Posterior cingulate gyrus (tissue), 11 donors: ENCODE measurements at places on chromosomes 13 and 19.

- DNase-seq: no peak
Measured at GRCh38 chr13:50940509-50940908, 30.9 kb downstream of the RNASEH2B start.

- no peak for DNase-seq
Measured at GRCh38 chr13:30319130-30319529, 11.8 kb upstream of the KATNAL1 start.

- DNase-seq: no peak
Measured at GRCh38 chr19:41376998-41377365, 649 bp downstream of the TMEM91 start.

- no peak for DNase-seq
Measured at GRCh38 chr19:32316034-32316433, 29.4 kb upstream of the ZNF507 start.

- DNase-seq: no peak
Measured at GRCh38 chr19:41159881-41160280, 33.1 kb upstream of the CYP2S1 start.

- DNase-seq: no peak
Measured at GRCh38 chr13:24214528-24214927, 54.0 kb downstream of the SPATA13 start.

DNA sequence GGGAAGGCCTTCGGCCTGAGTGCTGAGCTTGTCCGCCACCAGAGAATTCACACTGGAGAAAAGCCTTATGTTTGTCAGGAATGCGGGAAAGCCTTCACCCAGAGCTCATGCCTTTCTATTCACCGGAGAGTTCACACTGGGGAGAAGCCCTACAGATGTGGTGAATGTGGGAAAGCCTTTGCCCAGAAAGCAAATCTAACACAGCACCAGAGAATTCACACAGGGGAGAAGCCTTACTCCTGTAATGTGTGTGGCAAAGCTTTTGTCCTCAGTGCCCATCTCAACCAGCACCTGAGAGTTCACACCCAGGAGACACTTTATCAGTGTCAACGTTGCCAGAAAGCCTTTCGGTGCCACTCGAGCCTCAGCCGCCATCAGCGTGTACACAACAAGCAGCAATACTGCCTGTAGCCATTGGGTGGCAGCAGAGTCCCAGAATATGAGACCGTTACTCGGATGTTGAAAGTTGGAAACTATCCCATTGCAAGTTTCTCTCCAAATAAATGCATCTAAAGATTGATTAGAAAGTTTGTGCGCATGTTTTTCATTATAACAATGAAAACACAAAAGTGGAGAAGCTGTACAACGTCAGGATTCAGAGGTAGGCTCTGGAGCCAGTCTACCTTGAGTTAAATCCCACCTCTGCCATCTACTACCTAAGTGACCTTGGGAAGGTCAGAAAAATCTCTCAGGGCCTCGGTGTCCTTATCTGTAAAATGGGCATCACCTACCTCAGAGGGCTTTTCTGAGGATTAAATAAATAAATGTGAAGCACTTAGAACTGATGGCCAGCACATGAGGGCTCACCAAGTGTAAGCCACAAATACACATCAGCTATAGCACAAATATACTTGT is 21.1 kb downstream of the ZNF473 start:
- peak; percentile 91 for DNase-seq

DNA sequence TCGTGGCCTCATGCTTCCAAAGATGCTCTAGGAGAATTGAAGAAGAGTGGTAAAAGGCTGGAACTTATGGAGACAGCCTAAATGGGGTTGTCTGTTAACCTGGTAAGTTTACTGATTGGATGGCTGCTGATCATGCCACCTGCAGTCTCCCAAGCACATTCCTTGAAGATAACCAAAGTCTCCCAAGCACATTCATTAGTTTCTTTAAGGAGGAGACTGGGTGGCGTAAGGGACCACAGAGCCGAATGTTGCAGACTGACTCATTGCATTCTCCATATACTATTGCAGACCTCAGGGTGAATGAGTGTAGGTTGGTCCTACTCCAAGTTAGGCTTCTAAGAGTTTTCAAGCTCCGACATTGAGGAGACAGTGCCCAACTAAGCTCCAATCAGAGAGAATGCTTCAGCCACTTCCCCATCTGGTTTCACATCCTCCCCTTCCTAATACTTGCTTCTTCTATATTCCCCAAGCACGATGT is at the start of gene IGFL3:
TSS of gene IGFL3 (minus strand) at position 51 of the 478 bp plus-strand sequence. CDS start at position 12, 39 bp downstream.
- no peak for DNase-seq

DNA sequence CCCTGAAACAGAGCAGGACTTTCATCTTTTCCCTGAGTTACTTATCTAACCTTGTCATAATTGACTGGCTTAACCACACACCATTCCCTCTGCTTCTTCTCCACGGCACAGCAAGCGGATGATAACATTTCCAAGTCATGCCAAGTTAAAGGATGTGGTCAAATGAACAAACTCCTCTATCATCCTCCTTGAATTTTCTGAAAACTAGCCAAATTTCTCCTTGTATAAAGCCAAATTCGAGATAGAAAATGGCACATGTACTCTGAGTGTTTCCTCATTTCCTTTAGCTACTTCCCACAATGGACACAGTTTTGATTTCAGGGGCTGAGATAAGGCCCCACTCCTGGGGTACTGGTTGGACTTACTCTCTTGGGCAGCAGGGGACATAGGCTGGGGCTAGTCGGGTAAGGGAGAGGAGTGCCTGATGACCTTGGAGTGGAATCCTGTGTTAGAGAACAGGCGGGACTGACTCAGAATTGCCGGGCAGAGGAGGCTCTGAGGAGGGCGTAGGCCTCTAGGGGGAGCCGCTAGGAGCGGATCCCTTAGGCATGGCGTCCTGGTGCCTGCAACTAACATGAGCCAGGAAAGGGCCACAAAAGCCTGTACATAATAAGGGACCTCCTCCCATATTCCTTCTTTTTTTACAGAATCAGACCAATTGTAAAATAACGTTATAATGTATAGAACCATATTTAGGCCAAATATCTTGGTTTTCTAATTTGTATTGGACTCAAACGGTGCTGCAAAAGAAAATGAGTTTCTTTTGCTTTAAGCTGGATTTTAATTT is 20.3 kb upstream of the TMTC4 start:
- DNase-seq: peak; percentile 37

GRCh38 chr13:89113744-89114143 is 1442.6 kb downstream of the SLITRK5 start:
- no peak for DNase-seq

DNA sequence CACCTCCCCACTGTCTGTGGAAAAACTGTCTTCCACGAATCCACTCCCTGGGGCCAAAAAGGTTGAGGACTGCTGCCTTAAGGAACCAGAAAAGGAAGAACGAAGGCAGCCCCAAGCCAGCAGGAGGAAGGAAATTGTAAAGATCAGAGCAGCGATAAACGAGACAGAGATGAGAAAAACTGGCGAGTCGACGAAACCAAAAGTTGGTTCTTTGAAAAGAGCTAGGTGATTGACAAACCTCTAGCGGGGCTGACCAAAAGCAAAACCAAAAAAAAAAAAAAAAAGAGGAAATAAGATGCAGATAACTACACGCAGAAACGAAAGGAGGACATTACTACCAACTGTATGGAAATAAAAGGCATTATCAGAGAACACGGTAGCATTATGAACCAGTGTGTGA is 76.9 kb downstream of the GADD45B start:
- no peak for DNase-seq

DNA sequence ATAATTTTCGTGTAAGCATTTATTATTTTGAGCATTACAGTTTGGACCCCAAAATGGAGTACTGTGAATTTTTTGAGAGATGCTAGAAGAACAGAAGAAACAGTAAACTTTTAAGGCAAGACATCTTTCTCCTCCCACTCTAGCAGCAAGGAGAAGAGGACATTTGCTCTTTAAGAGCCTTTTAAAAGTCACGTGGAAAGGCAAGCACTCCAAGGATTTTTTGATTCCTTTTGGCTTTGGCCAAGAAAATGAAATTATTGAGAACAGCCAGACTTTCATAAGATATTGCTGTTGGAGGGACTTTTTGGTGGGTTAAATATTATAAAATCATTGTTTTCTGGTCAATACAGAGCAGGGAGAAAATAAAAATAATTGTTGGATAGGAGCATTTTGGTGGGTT is 110.0 kb downstream of the RGCC start:
- DNase-seq: no peak

GRCh38 chr13:72561791-72562190 is 165.6 kb downstream of the MZT1 start:
- DNase-seq: no peak

DNA sequence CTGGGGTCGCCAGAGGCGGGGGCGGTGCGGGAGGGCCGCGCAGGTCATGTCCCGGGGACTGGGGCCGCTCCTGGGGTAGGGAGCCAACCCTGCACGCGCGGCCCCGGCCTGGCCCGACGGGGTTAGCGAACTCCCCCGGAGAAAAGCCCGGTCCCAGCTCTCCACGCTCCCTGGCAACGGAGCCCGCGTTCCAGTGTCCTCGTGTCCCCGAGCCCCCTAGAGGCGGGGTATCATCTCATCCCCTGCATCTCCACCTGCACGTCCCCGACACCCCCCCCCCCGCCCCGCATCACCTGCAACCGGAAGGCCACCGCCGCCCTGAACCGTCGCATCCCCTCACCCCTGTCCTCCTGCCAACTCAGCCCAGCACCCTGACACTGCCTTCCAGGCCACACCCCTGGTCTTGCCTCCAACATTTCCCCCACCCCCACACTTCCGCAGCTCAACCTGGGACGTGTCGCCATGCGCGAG is 2.7 kb downstream of the WDR88 start:
- peak; percentile 64 for DNase-seq

DNA sequence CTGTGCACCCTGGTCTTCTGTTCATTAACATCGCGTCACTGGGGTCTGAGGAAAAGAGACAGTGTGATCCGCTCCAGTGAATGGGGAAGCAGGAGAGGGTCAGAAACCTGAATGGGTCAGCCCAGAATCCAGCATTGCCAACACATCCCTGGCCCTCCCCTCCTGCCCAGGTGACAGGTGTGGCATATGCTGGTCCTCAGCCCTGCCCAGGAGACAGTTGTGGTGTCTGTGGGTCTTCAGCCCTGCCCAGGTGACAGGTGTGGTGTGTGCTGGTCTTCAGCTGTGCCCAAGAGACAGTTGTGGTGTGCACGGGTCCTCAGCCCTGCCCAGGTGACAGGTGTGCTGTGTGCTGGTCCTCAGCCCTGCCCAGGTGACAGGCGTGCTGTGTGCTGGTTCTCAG is 8.0 kb downstream of the TFDP1 start:
- no peak for DNase-seq

GRCh38 chr13:65378943-65379519 is 1851.1 kb downstream of the PCDH9 start:
- no peak for DNase-seq

DNA sequence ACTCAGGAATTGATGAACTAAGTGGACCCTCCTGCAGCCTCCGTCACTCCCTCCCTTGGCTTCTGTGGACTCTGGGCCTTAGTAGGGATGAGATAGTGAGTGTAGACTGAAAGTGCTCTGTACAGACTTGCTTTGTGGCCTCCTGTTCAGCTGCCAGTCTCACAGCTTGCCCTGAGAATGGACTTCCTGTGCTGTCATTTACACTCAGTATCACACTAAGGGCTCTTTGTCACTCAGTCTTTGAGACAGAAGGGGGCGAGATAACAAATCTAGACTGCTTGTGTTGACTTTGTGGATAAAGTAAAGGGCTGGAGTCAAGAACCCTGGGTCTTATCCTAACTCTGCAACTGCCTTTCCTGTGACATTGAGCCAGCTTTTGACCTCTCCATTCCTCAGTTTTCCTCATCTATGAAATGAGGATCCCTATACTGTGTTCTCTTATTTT is 21.0 kb upstream of the SPRY2 start:
- peak; percentile 23 for DNase-seq

GRCh38 chr13:109387471-109387870 is 398.9 kb downstream of the IRS2 start:
- DNase-seq: no peak

DNA sequence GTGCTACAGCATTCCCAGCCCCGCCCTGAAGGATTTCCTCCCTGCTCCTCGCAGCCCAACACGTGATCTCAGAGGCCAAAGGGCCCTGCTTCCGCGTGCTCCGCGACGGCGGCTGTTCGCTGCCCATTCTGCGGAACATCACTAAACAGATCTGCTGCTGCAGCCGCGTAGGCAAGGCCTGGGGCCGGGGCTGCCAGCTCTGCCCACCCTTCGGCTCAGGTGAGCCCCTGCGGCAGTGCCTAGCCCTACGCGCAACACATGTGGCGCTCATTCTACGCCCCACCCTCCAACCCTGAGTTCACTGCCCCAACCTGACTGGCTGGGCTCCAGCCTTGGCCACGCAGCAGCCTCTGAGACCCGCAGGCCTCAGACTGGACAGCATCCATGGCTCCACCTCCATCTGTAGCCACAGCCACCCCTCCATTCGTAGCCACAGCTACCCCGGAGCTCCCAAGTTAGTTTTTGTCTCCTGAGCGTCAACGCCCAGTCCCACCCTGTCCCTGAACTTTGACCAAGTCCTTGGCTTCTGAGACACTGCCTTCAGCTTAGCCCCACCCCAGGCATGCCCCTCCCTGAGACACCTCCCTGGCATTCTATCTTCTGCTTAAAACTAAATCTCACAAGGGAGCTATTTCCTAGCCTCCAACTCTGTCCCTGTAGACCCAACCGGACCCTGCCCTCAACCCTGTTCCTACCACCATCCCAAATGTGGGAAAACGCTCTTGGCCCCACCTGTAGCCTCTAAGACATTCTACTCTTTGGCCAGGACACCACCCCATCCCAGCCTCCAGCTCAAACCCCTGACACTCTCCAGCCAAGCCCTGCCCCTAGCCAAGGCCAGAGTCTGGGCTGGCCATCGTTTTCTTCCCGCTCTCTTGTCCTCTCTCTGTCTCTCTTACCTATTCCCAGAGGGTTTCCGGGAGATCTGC is 6.4 kb downstream of the LTBP4 start:
- no peak for DNase-seq
